ENCODE measurements at places on chromosomes 2 and 18.

GRCh38 chr2:162646794-162647193, 191.8 kb downstream of the KCNH7 start:
- no peak overlapping the region for H3K4me3 ChIP-seq
- no peaks in the 10 kb centered on the region for H3K36me3 ChIP-seq
- H3K27me3 ChIP-seq: no peaks in the 10 kb centered on the region
- no peak for DNase-seq
- no peak overlapping the region for H3K27ac ChIP-seq
- H3K4me1 ChIP-seq: no peaks in the 10 kb centered on the region

GRCh38 chr2:101515477-101515876, 40.6 kb upstream of the RFX8 start:
- H3K4me3 ChIP-seq: no peak overlapping the region
- H3K27ac ChIP-seq: no peak overlapping the region
- no peaks in the 10 kb centered on the region for H3K36me3 ChIP-seq
- peaks cover 12% of the 10 kb centered on the region for H3K4me1 ChIP-seq
- no peaks in the 10 kb centered on the region for H3K27me3 ChIP-seq

DNA sequence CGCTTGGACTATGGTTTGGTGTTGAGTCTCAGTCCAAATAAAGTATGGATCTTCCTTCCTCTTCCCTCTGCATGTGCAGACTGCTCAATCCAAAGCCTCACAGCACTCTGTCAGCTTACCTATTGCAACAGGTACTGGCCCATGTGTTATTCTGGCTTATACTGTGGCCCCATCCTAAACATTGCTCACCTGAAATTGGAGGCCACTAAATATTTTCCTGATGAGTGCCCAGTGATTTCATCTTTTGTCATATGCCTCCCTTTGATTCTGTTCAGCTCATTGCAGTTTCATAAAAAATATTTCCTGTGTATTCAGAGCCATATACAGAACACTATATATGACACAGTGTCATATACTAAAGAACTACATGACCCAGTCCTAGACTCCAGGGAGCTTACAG, 86.3 kb upstream of the FAM136A start:
- H3K36me3 ChIP-seq: no peaks in the 10 kb centered on the region
- no peaks in the 10 kb centered on the region for H3K4me1 ChIP-seq
- H3K27me3 ChIP-seq: no peaks in the 10 kb centered on the region
- no peak for DNase-seq
- H3K4me3 ChIP-seq: no peak overlapping the region

DNA sequence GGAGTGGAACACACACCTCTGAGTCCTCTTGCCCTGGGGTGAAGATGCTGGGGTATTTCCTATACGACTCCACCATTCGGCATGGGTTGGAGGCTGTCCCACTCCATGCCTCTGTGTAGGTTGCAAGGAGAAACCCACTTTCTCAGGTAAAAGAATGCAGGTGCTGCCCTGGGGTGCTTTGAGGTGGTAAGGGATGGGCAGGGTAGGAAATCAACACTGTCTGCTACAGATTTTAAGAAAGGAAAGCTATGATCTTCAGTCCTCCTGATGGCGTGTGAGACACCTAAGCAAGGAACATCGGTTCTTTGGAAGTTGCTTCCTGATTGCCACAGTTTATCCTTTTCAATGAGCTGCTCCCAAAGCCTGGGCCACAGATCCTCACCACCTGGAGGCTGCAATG, 209.2 kb downstream of the NCK2 start:
- DNase-seq: no peak
- no peak overlapping the region for H3K27ac ChIP-seq
- no peaks in the 10 kb centered on the region for H3K36me3 ChIP-seq
- H3K4me3 ChIP-seq: no peak overlapping the region
- H3K27me3 ChIP-seq: no peaks in the 10 kb centered on the region

- no peak overlapping the region for H3K27ac ChIP-seq
- H3K4me3 ChIP-seq: no peak overlapping the region
- DNase-seq: no peak
- no peaks in the 10 kb centered on the region for H3K27me3 ChIP-seq
- peaks cover 41% of the 10 kb centered on the region for H3K4me1 ChIP-seq
- peaks cover 5% of the 10 kb centered on the region for H3K36me3 ChIP-seq
These were observed 81.5 kb downstream of the ZNF407 start for GRCh38 chr18:74679006-74679678.

DNA sequence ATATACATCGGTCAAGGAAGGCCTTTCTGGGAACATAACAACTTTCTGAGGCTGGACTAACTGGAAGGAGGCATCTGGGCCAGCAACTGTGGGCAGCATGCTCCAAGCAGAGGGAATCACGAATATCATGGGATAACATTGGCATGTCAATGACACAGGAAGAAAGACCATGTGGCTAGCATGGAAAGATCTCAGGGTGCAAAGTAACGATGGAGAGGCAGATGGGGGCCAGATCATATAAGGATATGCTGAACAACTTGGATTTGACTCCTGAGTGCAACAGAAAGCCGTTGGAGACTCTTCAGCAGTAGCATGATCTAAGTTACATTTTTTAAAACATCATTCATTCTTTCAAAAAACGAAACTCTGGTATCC, 133.6 kb downstream of the FOXI3 start:
- no peak overlapping the region for H3K27ac ChIP-seq
- H3K27me3 ChIP-seq: no peaks in the 10 kb centered on the region
- no peak for DNase-seq
- H3K4me3 ChIP-seq: no peak overlapping the region

DNA sequence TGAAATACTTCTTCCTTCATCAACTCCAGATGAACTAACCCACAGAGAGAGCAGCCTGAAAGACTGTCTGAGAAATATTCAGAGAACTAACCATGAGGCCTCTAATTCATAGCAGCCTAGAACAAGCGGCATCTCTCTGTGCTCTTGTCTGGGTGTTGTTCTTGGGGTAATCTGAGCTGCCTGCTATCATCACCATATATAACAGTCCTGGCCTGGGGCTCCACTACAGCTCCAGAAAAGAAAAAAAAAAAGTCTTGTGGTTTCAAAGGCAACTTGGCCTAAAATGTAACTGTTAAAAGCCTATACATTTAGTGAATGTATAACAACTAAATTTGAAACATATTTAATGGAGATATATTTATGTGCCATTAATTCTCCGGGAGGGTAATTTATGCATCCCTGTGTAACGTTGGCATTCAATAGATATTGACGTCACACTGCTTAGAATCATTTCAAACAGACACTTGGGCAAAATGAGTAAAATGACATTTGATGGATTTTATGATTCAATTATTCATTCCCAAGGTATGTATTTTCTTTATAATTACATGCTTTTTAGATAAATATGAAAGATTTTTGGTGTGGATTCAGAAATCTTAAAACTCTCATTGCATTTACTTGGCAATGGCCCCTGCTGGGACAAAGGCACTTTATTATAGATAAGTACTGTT, 294.3 kb downstream of the HRH4 start:
- H3K27me3 ChIP-seq: no peaks in the 10 kb centered on the region
- no peaks in the 10 kb centered on the region for H3K4me1 ChIP-seq
- DNase-seq: no peak
- no peak overlapping the region for H3K27ac ChIP-seq

DNA sequence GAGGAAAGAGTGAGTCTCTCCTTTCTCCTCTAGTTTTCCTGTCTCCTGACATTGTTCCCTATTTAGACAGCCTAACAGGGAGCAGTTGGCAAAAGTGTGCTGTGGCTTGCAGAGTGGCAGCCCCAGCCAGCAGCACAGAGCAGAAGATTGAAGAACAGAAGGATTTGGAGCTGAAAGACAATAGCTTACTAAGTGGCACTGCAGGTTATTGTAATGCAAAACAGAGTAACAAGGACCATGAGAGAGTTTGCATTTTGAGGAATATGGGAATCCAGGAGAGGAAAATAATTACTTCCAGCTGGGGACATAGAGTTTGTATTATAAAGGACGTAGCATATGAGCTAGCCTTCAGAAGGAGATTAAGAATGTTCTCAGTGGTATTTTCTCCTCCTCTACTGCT, 342.4 kb downstream of the AKAIN1 start:
- DNase-seq: no peak
- H3K36me3 ChIP-seq: no peaks in the 10 kb centered on the region
- no peak overlapping the region for H3K4me3 ChIP-seq
- H3K27ac ChIP-seq: no peak overlapping the region
- H3K27me3 ChIP-seq: no peaks in the 10 kb centered on the region

- H3K4me1 ChIP-seq: peaks cover 17% of the 10 kb centered on the region
- no peaks in the 10 kb centered on the region for H3K36me3 ChIP-seq
- H3K4me3 ChIP-seq: no peak overlapping the region
- DNase-seq: no peak
- H3K27ac ChIP-seq: no peak overlapping the region
These were observed 50.4 kb downstream of the UXS1 start for GRCh38 chr2:106143495-106144215.
